A549 treated with ZK216348 at 1 μM for 4 hours (cell line): ENCODE measurements at places on chromosomes 4 and X. TPM values are rescaled to one million over a fixed set of nuclear protein-coding genes. Genes with fewer than 3 reads are reported as not detected.

The GYG2 gene
- 3.7 to 4.8 TPM (median 4.0 TPM) in 5 replicates for total RNA-seq

The PPARGC1A gene
- total RNA-seq, result 0.05 to 0.11 TPM in 2 of 5 replicates, not detected in the others

The GPR173 gene
- 0.02 TPM in 1 of 5 replicates, not detected in the others for total RNA-seq

The IKBKG gene
- total RNA-seq, result 30.5 to 46.4 TPM (median 42.7 TPM) in 5 replicates

The CYBB gene
- not detected in 5 replicates for total RNA-seq

The SPOCK3 gene
- total RNA-seq, result 0.19 to 0.53 TPM (median 0.35 TPM) in 3 of 5 replicates, not detected in the others

The RHOXF1 gene
- not detected in 5 replicates for total RNA-seq

The C4orf51 gene
- not detected in 5 replicates for total RNA-seq

The F8A2 gene
- not detected in 5 replicates for total RNA-seq

The TSPAN6 gene
- total RNA-seq, result 32.1 to 46.5 TPM (median 38.3 TPM) in 5 replicates

The SCD5 gene
- total RNA-seq, result 5.4 to 8.4 TPM (median 7.3 TPM) in 5 replicates

The DUSP21 gene
- total RNA-seq, result not detected in 5 replicates
